ENCODE measurements at places on chromosomes 16 and 17.

DNA sequence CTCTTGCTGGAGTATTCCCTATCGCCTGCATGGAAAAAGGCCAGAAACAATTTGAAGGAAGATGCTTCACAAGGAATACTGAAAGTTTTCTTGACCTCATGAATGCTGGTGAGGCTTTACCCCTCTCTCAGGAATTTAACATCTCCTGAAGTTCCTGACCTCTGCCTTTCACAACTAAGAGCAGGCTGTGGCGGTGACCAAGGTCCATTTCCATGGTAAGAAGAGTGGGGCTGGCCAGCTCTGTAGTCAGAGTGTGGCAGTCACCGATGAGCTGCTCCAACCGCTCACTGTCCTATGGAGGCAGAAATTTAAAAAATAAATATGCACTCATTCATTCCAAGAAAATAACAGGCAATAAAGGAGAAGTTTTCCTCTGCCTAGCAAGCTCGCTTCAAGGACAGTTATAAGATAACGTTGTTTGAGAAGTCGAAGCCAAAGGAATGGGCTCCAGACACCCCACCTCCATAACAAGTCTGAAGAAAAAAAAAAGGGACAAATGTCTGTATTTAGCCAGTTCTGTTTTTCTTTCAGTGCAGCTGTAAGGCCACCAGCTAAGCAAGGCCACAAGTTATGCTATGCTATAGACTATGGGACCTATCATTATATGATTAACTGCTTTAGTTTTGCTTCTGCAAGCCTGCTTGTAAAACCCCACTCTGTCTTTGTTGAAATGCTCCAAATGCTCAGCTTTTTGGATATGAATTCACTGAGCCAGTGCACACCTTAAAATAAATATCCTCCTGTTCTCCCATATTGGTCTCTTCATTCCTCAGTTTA is 6.0 kb upstream of the CCL4L2 start:
- H3K36me3 ChIP-seq: no peaks in the 10 kb centered on the region
- no peak for DNase-seq
- no peak overlapping the region for H3K4me3 ChIP-seq
- no peaks in the 10 kb centered on the region for H3K4me1 ChIP-seq
- no peak overlapping the region for H3K27ac ChIP-seq
- peaks cover 51% of the 10 kb centered on the region for H3K27me3 ChIP-seq

DNA sequence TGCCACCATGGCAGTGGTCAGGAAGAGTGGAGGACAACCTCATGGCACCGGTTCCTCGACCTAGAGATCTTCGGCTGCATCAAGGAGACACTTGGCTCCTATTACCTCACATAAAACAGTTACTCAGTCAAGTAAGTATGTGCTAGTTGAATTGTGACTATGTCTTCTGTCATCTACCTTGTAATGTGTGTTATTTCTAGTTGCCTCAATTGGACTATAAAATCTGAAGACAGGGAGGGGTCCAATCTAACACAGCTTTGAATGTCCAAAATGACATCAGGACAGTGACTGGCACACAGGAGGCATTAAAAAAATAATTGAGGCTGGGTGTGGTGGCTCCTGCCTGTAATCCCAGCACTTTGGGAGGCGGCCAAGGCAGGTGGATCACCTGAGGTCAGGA is 17.2 kb downstream of the C16orf86 start:
- H3K4me1 ChIP-seq: no peaks in the 10 kb centered on the region
- no peak overlapping the region for H3K27ac ChIP-seq
- peaks cover 40% of the 10 kb centered on the region for H3K36me3 ChIP-seq
- DNase-seq: no peak
- H3K4me3 ChIP-seq: no peak overlapping the region
- H3K27me3 ChIP-seq: no peaks in the 10 kb centered on the region

DNA sequence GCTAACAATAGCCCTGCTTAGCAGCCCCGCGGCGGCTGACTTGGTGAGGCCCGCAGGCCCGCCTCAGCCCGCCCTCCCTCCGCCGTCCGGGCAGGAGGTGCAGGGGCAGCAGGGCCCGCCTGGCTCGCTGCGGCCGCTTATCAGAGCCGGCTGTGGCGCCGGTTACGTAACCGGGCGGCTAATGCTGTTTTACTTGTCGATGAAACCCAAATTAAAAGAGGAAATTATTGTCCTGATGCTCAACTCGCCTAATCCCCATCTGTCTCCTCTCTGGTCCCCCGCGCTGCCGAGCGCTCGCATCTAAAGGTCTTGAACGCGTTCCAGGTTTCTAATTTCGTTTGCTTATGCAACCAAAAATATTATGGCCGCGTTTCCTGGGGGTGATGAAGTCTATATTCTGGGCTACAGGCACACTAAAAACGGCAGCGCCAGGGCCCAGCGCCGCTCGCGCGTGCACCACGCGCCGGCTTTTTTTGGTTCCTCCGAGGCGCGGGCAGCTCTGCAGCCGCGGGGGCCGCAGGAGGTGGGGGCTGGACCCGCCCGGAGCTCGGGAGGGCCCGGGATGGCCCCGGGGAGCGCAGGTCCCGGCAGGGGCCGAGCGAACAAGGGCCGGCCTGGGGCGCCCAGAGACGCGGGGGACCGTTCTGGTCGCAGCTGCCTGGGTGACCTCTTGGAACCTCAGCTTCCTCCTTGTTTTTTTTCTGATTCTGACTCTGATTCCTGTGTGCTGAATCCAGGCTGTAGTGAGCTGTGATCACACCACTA is 65.2 kb upstream of the TOB1 start:
- H3K27ac ChIP-seq: peak overlapping the region; percentile 32
- peak overlapping the region; percentile 71 for H3K4me3 ChIP-seq
- peaks cover 45% of the 10 kb centered on the region for H3K4me1 ChIP-seq
- DNase-seq: peak; percentile 78

GRCh38 chr16:75193265-75193650 is 13.7 kb downstream of the CTRB2 start:
- peaks cover 23% of the 10 kb centered on the region for H3K27me3 ChIP-seq
- H3K4me1 ChIP-seq: peaks cover 8% of the 10 kb centered on the region
- H3K27ac ChIP-seq: no peak overlapping the region
- no peak for DNase-seq
- no peak overlapping the region for H3K4me3 ChIP-seq

GRCh38 chr17:42563543-42563942 is 1.6 kb downstream of the COASY start:
- no peak overlapping the region for H3K27ac ChIP-seq
- peak; percentile 85 for DNase-seq
- H3K36me3 ChIP-seq: peaks cover 19% of the 10 kb centered on the region

DNA sequence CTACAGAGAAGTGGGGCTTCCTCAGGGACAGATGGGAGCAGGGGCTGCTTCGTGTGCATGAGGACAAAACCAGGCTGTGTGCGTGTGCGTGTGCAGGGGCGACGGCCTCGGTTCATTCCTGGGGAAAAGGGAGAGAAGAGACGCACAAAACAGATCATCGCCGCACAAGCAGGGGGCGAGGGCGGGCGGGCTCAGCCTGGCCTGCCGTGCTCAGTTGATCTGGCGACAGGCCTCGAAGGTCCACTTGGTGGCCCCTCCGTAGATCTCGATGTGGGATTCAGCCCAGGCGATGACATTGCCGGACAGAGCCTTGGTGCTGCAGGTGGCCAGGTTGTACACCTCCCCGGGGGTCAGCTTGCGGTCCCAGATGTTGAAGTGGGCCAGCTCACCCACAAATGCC is 5.8 kb downstream of the NPTX1 start:
- H3K27ac ChIP-seq: no peak overlapping the region
- H3K27me3 ChIP-seq: peaks cover 98% of the 10 kb centered on the region
- H3K36me3 ChIP-seq: no peaks in the 10 kb centered on the region
- H3K4me3 ChIP-seq: no peak overlapping the region
- no peak for DNase-seq
- peaks cover 9% of the 10 kb centered on the region for H3K4me1 ChIP-seq

DNA sequence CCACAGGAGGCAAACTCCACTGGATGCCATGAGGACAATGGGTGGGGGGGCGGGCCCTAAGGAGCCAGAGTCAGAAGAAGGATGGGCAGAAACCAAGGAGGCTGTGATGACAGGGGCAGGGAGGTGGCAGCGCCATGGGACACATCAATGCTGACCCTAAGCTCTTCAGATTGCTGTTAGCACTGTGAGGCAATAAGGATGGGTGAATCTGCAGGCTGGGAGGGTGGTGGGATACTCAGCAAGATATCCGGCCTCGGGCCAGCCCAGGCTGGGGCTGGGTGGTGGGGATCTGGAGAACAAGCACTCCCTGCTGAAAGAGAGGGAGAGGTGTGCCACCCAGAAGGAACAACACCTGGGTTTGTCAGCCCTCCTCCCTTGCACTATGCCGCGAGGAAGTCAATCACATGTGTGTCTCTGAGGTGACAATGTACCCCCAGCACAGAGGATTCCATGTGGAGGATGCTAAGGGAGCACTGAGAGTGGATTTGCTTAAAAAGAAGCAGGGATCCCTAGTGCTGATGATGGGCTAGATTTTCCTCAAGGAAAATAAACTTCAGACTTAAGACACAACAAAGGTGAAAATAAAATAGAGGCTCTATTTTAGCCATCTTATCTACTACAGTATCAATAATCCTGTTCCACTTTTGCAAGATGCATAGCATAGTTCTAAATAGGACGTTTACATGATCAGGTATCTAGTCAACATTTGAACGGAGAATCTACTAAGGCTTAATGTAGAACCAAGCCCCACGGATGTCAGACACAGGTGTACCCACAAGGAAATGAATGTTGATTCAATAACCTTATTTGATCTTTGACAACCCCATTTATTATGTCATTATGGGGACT is 22.6 kb downstream of the SMPD3 start:
- H3K27me3 ChIP-seq: peaks cover 18% of the 10 kb centered on the region
- H3K27ac ChIP-seq: no peak overlapping the region
- no peaks in the 10 kb centered on the region for H3K36me3 ChIP-seq
- no peaks in the 10 kb centered on the region for H3K4me1 ChIP-seq
- H3K4me3 ChIP-seq: no peak overlapping the region
